Stimulated activated CD8-positive, alpha-beta memory T cell treated with anti-CD3 and anti-CD28 coated beads, Interleukin-15, amount 100 ng/mL, for 24 hours (primary cell): ENCODE measurements at places on chromosomes 1 and 21.

DNA sequence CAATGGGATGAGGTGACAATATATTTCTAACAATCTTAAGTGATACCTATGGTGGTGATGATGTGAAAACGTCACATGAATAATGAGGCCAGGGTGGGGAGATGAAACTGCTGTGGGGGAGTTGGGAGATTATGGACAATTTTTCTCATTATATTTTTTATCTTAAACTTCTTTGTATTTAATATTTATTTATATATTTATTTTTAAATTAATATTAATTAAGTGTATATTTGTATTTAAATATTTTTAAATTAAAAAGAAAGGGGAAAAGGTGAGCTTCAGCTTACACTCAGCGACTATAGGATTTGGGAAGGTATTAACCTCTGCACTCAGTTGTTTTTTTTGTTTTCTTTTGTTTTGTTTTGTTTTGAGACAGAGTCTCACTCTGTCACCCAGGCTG, 158.7 kb downstream of the PSMG1 start:
- no peak for DNase-seq

GRCh38 chr1:99131546-99131945, 126.9 kb upstream of the PLPPR5 start:
- DNase-seq = no peak

DNA sequence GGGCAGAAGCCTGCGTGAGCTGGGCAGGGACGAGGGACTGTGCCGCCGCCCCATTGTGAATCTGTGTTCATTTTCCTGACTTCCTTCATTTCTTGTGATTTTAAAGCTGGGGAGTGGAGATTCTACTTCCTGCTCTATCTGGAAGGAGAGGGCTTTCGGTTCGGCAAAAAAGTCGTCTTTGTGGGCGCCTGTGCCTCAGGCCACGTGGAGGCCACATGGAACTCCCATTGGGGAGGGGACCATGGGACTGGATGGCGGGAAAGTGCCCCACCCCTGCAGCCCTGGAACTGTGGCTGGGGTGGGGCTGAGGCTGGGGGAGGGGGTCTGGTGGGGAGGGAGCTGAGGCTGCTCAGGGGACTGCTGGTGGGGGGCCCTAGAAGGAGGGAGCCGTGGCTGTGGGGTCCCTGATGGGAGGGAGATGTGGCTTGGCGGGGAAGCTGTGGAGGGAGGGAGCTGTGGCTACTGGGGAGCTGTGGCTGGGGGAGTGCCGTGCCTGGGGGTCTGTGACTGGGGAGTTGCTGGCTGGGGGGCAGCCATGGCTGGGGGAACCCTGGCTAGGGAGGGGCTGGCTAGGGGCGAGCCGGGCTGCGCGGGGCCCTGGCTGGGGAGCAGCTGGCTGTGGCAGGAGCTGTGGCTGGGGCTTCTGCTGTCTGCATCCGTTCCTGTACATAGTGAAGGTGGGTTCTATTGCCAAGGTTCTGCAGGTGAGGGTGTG, 31.5 kb downstream of the COL18A1 start:
- DNase-seq = no peak

DNA sequence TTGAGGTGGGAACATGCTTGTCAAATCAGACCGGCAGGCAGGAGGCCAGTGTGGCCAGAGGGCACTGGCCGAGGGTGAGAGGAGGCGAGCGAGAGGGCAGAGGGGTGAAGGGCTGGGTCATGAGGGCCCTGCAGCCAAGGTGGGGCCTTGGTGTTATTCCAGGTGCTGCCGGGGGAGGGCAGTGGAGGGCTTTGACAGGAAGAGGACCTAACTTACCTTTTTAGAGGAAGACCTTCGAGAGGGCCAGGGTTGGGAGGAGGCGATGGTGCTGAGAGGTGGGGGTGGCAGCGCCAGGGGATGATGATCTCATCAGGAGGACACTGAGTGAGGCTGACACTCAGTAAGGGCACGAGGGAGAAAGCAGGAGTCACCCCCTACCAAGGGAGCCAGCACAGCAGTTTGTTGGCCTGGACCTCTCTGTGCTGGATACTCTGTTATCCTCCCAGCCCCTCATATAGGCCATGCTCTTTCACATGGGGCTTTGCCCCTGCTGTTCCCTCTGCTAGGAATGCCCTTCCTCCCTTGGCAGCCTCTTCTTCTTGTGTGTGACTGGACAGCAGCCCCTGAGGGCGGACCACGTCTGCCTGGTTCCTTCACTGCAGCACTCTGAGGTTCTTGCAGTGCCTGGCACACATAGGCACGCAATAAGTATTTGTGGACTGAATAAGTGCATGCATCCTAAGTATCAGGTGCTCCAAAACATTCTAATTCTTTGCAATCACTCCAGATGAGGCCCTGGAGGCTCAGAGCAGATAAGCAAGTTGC, 7.5 kb upstream of the TTC22 start:
- DNase-seq = no peak

DNA sequence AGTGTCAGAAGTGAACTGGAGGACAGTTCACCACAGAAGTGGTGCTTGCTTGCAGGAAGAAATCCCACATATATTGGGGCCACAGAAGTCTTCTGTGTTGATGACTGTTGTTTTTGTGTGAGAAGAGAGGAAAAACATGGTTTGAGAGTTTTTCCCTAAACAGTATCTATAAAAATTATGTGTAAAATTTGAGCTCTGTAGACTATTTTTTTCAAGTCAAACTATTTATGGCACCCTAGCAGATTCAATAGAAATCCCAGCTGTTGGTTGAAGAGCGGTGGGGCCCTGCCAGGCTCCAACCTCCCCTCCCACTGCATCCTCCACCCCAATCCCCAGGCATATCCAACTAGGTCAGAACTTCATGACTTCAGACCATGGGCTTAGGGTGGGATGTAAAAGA, 61.6 kb downstream of the NTPCR start:
- DNase-seq = no peak

- DNase-seq = no peak
These were observed 303.6 kb downstream of the PRDM2 start for GRCh38 chr1:14003552-14003951.

DNA sequence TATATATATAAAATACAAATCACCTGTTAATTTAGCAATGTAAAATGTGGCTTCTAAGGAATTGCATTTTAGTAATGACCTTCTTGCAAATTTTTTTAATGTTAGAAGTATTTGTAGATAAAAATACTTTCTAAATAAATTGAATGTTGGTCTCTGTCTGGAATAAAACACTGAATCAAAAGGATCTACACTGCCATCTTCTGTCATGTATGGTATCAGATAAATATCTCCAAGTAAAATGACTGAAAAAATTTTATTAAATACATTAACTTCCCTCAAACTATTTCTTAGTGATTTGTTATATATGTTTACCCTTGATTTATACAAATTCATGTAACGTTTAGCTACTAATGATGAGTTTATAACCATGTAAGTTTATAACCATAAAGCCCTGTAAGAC, 2029.3 kb downstream of the MRPL39 start:
- DNase-seq = no peak

DNA sequence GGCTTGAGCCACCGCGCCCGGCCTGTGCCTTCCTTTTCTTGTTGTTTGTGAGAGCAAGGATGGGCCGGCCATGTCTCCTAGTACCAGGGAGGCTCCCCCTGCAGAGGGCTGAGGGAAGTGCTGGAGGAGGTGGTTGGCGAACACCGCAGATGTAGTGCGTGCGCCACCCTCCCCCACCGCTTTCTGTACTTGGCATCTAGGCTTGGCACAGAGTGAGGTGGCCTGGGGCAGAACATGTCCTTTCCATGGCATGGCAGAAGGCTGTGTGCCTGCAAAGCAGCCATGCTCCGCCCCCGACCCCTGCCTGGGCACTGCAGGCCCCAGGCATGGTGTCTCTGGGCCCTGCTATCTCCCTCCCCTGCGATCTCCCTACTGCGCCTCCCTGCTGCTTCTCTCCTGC, 30.7 kb downstream of the ALPL start:
- no peak for DNase-seq

DNA sequence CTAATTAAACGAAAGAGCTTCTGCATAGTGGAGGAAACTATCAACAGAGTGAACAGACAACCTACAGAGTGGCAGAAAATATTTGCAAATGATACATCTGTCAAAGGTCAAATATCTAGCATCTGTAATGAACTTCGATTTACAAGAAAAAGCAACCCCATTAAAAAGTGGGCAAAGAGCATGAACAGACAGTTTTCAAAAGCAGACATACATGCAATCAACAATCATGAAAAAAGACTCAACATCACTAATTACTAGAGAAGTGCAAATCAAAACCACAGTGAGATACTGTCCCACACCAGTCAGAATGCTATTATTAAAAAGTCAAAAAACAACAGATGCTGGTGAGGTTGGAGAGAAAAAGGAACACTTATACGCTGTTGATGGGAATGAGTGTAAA, 103.2 kb downstream of the MAGI3 start:
- DNase-seq = no peak

- no peak for DNase-seq
These were observed 496.0 kb upstream of the PKN2 start for GRCh38 chr1:88188038-88188437.

GRCh38 chr1:18940303-18941020, 16.0 kb downstream of the IFFO2 start:
- DNase-seq = no peak

GRCh38 chr1:168734946-168735345, 5.9 kb upstream of the DPT start:
- DNase-seq = no peak

DNA sequence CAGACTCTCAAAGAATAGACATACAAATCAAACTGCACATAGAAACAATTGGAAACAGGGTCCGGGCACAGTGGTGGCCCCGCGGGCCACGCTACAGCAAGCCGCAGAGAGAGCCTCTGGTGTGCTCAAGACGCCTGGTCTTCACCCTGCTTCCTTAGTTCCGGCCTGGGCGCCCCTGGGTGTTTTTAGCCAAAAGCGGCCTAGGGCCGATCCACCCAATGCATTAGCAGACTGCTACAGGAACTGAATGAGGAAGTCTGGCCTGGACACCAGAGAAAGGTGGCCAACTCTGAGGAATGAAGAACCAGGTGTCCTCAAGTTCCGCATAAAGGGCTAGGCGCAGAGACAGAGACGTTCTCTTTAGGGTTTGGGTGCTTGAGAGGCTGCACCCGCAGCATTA, 1.7 kb downstream of the PRRX1 start:
- DNase-seq = no peak

DNA sequence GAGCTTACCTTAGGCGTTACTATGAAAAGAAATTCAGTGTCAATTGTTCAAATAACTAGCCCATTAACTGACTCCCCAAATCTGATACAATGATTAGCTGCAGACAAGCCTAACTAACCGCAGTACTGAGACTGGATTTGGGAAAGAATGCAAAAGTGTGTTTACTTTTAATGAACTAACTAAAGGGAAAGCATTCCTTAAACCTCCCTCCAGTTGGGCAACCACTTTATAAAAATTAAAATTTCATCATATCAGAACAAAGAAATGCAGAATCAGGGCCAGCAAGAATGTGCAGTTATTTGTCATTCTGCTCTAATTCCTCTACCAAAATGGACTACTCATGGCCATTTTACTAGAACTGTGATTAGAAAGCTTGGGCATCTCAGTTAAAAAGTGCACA, 11.7 kb upstream of the NR5A2 start:
- no peak for DNase-seq

DNA sequence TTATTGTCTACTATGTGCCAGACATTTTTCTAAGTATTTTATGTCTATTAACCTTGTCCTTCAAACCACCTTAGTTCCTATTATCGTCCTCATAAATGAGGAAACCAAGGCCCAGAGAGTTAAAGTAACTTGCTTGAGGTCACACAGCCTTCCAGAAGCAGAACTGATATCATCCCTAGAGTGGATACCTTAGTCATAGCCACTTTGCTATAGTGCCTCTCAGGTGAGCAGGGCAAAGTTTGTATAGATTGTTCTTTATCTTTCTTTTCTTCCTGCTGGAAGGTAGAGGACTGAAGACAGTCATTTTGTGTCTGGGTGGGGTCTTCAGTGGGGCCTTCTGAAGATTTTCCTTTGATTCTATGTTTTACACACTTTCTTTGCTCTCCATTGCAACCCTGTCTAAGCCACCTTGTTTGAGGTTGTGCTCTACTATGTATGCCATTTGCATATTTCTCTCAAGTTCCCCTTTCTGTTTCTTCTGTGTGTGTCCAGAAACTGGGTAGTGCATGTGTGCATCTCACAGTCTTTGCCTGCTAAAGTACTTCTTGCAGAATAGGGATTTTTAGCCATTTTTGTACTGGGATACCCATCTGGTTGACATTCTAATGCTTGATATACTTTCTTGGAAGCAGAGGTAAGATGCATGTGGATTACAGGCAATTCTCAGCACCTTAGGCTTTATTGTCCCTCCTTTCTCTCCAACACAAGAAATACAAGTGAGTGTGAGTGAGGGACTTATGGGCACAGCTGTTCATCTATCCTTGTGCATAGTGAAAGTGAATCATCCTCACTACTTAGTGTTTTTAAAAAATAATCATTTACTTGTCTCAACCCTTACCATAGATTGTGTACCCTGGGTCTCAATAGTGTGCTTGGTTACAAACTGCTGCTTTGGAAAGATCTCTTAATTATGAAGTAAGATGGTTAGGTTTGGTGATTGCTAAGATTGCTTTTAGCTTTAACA, 207.6 kb upstream of the HMCN1 start:
- no peak for DNase-seq

- no peak for DNase-seq
These were observed 267.6 kb upstream of the SGIP1 start for GRCh38 chr1:66266350-66266749.

- no peak for DNase-seq
These were observed 2.7 kb upstream of the S100A11 start for GRCh38 chr1:152039461-152039860.

- peak; percentile 6 for DNase-seq
These were observed 705 bp downstream of the AIDA start for GRCh38 chr1:222711319-222712252.

DNA sequence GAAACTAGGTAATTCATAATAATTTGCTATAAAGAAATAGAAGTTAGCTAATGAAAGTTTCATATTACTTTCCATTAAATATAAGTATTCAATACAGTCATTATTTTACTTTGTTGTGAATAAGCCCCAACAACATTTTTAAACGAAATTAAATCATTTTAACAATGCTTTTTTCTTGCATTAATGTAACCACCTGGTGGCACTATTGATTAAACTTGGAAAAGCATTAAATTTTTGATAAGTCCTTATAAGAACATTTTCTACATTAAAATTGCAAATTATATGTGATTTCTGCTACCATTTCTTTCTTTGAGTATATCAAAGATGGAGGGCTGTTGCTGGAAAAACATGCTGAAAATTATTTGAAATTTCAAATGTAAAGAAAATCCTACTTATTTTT, 918.8 kb upstream of the TMPRSS15 start:
- no peak for DNase-seq

GRCh38 chr1:20382711-20383110, 92.0 kb downstream of the VWA5B1 start:
- DNase-seq = no peak

- no peak for DNase-seq
These were observed 4.8 kb upstream of the RGS16 start for GRCh38 chr1:182608845-182609610.

- no peak for DNase-seq
These were observed 589 bp upstream of the CATSPER4 start for GRCh38 chr1:26189751-26190275.

GRCh38 chr1:92743221-92743620, 41.7 kb downstream of the EVI5 start:
- DNase-seq = no peak

GRCh38 chr1:63679076-63679475, 85.9 kb downstream of the PGM1 start:
- no peak for DNase-seq

GRCh38 chr1:226656201-226656600, 82.9 kb downstream of the ITPKB start:
- no peak for DNase-seq

GRCh38 chr1:25795211-25795610, 4.8 kb upstream of the SELENON start:
- no peak for DNase-seq
